ENCODE measurements at places on chromosomes 13 and 19.

GRCh38 chr13:77898097-77898496 is 20.5 kb downstream of the EDNRB start:
- DNase-seq: no peak

- no peak for DNase-seq
Measured at GRCh38 chr19:13843104-13843921, 33.6 kb upstream of the NANOS3 start.

DNA sequence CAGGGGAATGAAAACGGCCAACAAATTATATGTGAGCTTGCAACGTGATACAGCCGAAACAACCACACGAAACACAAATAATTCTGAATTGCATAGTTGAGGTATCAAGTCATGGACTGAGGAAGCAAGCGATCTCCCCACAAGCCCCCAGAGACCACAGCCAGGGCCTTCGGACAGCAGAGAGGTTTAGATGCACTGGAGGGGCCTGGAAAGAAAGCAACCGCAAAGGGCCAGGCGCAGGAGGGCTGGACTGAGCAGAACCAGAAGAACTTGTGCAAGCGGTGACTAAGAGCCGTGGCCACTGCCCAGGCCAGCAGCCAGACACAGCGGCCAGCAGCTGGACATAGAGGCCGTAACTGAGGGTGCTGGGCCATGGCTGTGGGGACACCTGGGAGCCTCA is 131.4 kb downstream of the TNFRSF19 start:
- no peak for DNase-seq

- DNase-seq: no peak
Measured at GRCh38 chr19:52943134-52943883, 19.4 kb downstream of the ZNF816 start.

DNA sequence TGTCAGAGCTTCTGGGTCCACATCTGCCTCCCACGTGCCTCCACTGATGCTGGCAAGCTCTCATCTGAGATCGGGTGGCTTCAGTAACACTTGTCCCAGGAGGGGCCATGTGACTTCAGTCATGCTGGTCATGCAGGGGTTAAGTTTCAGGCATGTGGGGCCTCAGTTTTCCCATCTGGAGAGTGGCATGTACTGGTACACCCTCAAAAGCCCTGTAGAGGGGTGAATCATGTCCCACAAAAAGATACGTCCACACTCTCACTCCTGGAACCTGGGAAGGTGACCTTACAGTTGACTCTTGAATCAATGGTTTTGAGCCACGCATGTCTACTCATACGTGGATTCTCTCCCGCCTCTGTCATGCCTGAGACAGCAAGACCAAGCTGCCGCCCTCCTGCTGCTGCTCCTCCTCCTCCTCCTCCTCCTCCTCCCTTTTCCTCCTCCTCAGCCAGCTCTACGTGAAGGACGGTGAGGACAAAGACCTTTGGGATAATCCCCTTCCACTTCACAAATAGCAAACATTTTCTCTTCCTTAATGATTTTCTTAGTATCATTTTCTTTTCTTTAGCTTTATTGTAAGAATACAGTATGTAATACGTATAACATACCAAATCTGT is 53.7 kb downstream of the COMP start:
- no peak for DNase-seq

- DNase-seq: no peak
Measured at GRCh38 chr19:48196933-48197665, 26.6 kb downstream of the ZSWIM9 start.

DNA sequence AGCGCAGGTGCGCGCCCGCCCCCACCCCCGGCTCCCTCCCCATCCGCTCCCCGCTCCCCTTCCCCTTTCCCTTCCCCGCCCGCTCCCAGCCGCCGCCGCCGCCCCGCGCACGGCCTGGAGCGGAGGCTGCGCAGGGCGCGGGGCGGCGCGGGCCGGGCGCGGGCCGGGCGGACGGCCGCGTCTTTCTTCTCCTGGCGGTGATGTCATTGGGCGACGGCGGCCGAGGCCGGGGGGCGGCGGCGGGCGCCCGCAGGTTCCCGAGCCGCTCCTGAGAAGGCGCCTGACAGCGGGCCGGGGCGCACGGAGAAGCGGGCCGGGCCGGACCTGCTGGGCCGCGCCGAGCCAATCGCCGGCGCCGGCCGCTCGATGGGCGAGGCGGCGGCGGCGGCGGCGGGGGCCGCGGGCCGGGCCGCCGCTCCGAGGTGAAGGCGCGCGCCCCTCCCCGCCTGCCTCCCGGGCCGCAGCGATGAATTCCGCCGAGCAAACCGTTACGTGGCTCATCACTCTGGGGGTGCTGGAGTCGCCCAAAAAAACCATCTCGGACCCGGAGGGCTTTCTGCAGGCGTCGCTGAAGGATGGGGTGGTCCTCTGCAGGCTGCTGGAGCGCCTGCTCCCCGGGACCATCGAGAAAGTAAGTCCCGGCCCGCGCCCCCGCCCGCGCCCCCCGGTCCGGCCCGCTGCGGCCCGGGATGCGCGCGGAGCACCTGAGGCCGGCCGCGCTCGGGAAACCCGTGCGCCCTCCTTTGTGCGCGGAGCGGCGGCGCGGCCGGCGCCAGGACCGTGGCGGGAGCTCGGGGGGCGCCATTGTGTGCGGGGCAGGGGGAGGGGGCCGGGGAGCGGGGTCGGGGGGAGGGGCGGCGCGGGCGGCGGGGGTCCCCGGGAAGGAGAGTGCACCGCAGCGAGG is at the start of gene ARHGEF7:
Gene ARHGEF7, plus strand, starts transcription at position 250 of the 904 bp plus-strand sequence. Its CDS starts 217 bp downstream, at position 467.
- DNase-seq: no peak

DNA sequence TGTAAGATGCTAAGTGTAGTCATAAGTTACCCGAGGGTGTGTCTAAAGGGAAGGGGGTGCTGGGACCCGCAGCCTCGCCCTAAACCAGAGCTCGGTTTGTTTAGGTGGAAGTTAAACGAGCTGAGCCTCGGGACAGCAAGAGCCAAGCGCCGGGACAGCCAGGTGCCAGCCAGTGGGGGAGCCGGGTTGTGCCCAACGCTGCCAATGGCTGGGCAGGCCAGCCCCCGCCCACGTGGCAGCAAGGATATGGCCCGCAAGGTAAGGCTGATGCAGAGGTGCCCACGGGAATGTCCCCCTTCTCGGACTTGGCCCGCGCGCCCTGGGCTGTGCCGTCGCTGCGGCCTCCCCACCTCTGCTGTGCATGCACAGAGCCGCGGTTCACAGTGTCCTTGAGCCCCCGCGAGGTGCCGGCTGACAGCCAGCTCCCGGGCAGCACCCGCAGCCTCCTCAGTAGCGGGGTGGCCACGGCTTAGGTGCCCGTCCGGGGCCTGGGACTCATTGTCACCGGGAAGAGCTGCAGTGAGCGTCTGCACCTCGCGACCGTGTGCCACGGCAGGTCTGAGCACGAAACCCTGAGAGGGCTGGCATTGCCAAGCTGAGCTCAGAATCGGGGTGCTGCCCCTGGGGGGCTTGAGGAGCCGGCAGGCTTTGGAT is 9.3 kb upstream of the RPS15 start:
- no peak for DNase-seq

GRCh38 chr19:1851654-1852580 is 3.6 kb upstream of the REXO1 start:
- DNase-seq: no peak

DNA sequence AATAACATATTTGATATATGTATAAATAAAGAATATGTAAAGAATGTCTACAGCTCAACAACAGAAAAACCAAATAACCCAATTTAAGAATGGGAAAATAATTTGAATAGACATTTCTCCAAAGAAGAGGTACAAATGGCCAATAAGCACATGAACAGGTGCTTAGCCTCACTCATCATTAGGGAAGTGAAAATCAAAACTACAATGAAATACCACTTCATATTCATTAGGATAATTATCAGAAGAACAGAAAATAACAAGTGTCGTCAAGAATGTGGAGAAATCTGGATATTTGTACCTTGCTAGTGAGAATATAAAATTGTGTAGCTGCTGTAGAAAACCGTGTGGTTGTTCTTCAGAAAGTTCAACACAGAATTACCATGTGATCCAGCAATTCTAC is 8.4 kb upstream of the SUPT20H start:
- no peak for DNase-seq

GRCh38 chr19:34067861-34068271 is 104.4 kb upstream of the LSM14A start:
- DNase-seq: no peak

- DNase-seq: no peak
Measured at GRCh38 chr13:75139291-75139690, 342.7 kb downstream of the TBC1D4 start.

DNA sequence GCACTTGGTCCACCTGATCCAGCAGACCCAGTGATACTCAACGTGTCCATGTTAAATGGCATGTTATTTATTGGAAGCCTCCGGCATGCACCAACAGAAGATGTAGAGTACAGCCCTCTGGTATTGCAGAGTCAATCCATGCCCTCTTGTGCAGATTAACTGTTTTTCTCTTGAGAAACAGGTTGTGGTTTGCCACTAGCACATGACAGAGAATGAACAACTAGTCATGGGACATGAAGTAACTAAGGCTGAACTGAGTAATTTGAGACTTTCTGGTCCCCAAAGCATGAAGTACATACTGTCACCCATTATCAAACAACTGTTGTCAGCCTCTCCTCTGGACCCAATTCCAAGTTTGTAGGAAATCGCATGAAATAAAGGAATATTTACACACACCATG is 3.2 kb downstream of the ZNF562 start:
- no peak for DNase-seq

DNA sequence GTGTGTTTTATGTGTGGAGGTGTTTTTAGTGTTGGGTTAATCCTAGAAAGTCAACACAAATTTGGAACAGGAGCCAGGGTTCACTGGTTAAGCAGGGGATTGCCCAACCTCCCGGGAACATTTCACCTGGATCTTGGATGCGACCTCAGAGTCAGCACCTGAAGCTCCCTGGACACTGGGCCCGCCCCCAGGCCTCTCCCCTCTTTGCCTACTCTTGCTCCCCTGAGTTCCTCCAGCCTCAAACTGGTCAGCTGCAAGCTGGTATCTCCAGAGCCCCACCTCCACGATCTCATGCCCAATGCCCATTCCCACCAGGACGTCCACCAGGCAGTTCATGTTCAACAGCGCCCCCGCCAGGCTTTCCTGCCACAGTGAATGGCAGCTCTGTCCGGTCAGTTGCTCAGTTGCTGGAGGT is 9.7 kb downstream of the HSD17B14 start:
- no peak for DNase-seq

- no peak for DNase-seq
Measured at GRCh38 chr19:1570836-1571235, 2.7 kb upstream of the MEX3D start.

- DNase-seq: no peak
Measured at GRCh38 chr13:20518660-20519100, 7.0 kb downstream of the CRYL1 start.

DNA sequence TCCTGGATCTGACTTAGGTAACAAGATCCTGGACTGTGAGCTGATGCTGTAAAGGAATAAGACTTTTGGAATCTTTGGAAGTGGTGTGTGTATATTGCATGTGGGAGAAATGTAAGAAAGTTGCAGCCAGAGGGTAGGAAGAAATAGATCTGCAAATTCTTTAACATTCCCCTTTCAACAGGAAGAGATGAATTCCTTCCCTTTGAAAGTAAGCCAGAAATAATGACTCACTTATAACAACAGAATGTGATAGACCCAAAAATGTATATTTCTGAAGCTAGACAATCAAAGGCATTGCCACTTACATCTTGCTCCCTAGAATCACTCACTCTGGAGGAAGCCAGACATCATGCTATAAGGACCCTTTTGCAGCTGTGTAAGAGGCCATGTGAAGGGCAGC is 9.8 kb upstream of the SIAH3 start:
- DNase-seq: no peak

DNA sequence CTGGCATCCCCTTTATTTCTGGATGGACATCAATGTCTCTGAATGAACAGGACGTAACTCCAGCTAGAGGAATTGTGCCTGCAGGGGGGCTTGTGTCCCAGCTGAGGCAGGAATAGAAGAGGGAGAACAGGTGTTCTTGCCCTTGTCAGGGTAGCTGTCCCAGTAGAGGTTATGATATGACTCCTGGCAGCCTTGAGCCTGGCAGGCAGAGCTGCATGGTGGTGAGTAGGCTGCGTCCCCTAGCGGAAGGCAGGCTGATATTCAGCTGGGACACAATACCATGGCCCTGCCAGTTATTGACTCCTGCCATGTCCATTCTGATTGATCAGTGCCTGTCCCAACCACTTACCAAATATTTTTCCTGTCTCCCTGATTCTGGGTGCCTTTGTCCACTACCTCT is 197.2 kb downstream of the RAP2A start:
- DNase-seq: no peak

DNA sequence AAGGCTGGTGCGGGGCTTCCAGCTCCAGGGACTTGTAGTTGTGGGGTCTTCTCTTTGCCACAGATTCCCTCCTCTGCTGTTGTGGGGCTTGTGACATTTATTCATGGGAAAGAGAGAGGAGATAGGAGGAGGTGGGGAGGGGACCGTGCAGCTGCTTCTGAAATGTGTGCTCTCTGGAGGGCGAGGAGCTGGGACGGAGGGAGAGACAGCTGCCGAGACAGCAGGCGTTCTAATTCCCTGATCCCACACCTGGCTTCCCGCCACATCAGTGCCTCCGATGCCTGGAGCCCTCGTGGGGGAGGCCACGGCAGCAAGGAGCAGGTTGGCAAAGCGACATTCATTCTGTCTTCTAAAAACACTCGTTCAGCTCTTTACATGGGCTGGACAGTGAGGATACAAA is 164.4 kb downstream of the USP12 start:
- DNase-seq: no peak

- no peak for DNase-seq
Measured at GRCh38 chr19:11264452-11265176, 2.3 kb upstream of the DOCK6 start.

DNA sequence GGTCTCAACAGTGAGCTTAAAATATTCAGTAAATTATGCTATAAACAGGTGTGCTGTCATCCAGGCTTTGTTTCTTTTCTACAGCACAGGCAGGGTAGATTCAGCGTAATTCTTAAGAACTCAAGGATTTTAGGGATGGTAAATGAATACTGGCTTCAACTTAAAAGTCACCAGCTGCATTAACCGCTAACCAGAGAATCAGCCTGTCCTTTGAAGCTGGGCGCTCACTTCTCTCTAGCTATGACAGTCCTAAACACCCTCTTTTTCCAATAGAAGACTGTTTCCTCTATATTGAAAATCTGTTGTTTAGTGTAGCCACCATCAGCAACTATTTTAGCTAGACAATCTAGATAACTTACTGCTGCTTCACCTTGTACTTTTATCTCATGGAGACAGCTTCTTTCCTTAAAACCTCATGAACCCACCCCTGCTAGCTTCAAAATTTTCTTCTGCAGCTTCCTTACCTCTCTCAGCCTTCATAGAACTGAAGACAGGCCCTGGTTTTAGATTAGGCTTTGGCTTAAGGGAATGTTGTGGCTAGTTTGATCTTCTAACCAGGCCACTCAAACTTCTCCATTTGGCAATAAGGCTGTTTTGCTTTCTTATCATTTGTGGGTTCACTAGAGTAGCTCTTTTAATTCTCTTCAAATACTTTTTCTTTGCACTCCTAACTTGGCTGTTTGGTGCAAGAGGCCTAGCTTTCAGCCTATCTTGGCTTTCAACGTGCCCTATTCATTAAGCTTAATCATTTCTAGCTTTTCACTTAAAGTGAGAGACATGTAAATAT is 89.5 kb downstream of the USP12 start:
- no peak for DNase-seq

DNA sequence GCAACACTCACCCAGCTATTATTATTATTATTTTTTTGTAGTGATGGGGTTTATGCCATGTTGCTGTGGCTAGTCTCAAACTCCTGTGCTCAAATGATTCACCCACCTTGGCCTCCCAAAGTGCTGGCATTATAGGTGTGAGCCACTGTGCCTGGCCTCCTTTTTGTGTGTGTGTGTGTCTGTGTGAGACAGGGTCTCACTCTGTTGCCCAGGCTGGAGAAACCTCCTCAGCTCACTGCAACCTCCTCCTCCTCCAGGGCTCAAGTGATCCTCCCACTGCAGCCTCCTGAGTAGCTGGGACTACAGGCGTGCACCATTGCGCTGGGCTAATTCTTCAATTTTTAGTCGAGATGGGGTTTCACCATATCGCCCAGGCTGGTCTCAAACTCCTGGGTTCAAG is 3.6 kb upstream of the MYDGF start:
- DNase-seq: no peak

All from right renal pelvis (tissue), 4 donors.